Endothelial cell of coronary artery (primary cell): ENCODE measurements at places on chromosomes 2 and 18. TPM values are rescaled to one million over a fixed set of nuclear protein-coding genes. Genes with fewer than 3 reads are reported as not detected.

LYG2 gene
- total RNA-seq, result not detected in 2 replicates

TLX2 gene
- total RNA-seq, result not detected in 2 replicates

IL36A gene
- total RNA-seq, result 0.09 TPM in 1 of 2 replicates, not detected in the other

CASP10 gene
- 21.8 and 25.7 TPM in 2 replicates for total RNA-seq

ARHGAP15 gene
- not detected in 2 replicates for total RNA-seq

RNF25 gene
- total RNA-seq, result 30.0 and 44.4 TPM in 2 replicates

LIMS4 gene
- 19.5 and 20.7 TPM in 2 replicates for total RNA-seq

KANSL1L gene
- total RNA-seq, result 9.7 and 13.6 TPM in 2 replicates

ZNF521 gene
- total RNA-seq, result 65.4 and 78.2 TPM in 2 replicates

ZNF514 gene
- total RNA-seq, result 6.9 and 10.1 TPM in 2 replicates

HAAO gene
- total RNA-seq, result 0.09 TPM in 2 replicates

NOSTRIN gene
- total RNA-seq, result 0.36 TPM in 1 of 2 replicates, not detected in the other

REG1A gene
- total RNA-seq, result not detected in 2 replicates

MRPL53 gene
- 49.9 and 50.5 TPM in 2 replicates for total RNA-seq

PSMA8 gene
- not detected in 2 replicates for total RNA-seq

C2orf66 gene
- total RNA-seq, result 0.09 TPM in 2 replicates

NEURL3 gene
- total RNA-seq, result not detected in 2 replicates

INO80D gene
- total RNA-seq, result 5.1 and 7.6 TPM in 2 replicates

PTPN18 gene
- total RNA-seq, result 10.2 and 16.9 TPM in 2 replicates

TTR gene
- not detected in 2 replicates for total RNA-seq

MYL1 gene
- total RNA-seq, result not detected in 2 replicates

MERTK gene
- 15.8 and 17.3 TPM in 2 replicates for total RNA-seq

PDE11A gene
- under 0.01 and 0.09 TPM in 2 replicates for total RNA-seq

SCG2 gene
- 0.38 TPM in 1 of 2 replicates, not detected in the other for total RNA-seq

NYAP2 gene
- total RNA-seq, result not detected in 2 replicates

PLGLB1 gene
- total RNA-seq, result 0.18 and 0.75 TPM in 2 replicates

IL18R1 gene
- 2.5 and 3.7 TPM in 2 replicates for total RNA-seq

KCNS3 gene
- total RNA-seq, result 0.81 and 0.94 TPM in 2 replicates

PJVK gene
- 0.54 and 0.66 TPM in 2 replicates for total RNA-seq

MYO3B gene
- not detected in 2 replicates for total RNA-seq

MC4R gene
- not detected in 2 replicates for total RNA-seq

TMX3 gene
- total RNA-seq, result 70.4 and 115 TPM in 2 replicates

IL1RL1 gene
- total RNA-seq, result 18.4 and 89.9 TPM in 2 replicates

MEP1B gene
- 0.19 TPM in 1 of 2 replicates, not detected in the other for total RNA-seq

NPPC gene
- not detected in 2 replicates for total RNA-seq

KCNJ13 gene
- not detected in 2 replicates for total RNA-seq

FBXO48 gene
- total RNA-seq, result 0.18 and 0.28 TPM in 2 replicates

SP3 gene
- 66.6 and 71.9 TPM in 2 replicates for total RNA-seq

RAX gene
- not detected in 2 replicates for total RNA-seq

RIT2 gene
- not detected in 2 replicates for total RNA-seq

GPR45 gene
- total RNA-seq, result not detected in 2 replicates

MYOM1 gene
- 0.18 and 0.66 TPM in 2 replicates for total RNA-seq

KANSL3 gene
- total RNA-seq, result 22.4 and 23.8 TPM in 2 replicates

GPR75 gene
- 0.99 and 1.3 TPM in 2 replicates for total RNA-seq

POTEC gene
- not detected in 2 replicates for total RNA-seq

XPO1 gene
- total RNA-seq, result 167 and 217 TPM in 2 replicates

OTX1 gene
- total RNA-seq, result 0.27 and 0.28 TPM in 2 replicates
